D721Med (cell line): ENCODE measurements at places on chromosomes 1 and 21.

GRCh38 chr21:42305707-42306147, 9.5 kb downstream of the TFF3 start:
- no peak for DNase-seq

GRCh38 chr1:6065093-6065858, 19.6 kb downstream of the KCNAB2 start:
- no peak for DNase-seq

- DNase-seq = no peak
Measured at GRCh38 chr1:33692206-33693188, 171.4 kb upstream of the HMGB4 start.

DNA sequence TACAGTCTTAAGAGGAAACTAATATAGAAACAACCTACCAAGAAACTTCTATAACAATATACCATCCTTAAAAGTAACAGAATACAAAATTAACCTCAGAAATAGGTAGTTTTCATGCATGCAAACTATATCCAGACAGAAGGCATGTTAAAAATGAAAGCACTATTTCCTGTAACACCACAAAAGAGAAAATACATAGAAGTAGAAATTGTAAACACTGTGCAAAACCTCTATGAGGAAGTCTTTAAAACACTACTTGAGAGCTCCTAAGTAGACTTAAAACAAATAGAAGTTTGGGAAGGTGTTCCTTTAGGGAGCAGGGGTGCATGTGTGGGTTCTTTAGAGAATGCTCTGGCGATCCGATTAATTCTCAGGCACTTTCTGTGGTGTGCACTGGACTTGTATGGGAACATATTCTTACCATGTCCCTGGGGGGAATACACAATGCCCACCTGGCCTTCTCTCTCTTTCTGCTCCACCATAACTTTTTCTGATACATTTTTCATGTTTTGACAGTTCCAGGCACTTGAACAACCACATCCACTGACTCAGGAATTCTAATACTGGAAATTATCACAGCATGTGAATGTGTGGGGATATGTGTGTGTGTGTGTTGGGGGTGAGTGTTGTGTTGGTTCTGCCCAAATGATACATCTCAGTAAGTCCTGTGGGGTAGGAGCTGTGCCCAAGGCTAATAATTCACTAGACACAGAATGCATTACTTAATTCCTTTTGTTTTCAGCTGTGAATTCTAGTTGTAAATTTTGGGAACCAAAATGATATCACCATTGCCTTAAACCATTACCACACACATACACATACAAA, 866.3 kb upstream of the B3GALT2 start:
- no peak for DNase-seq

DNA sequence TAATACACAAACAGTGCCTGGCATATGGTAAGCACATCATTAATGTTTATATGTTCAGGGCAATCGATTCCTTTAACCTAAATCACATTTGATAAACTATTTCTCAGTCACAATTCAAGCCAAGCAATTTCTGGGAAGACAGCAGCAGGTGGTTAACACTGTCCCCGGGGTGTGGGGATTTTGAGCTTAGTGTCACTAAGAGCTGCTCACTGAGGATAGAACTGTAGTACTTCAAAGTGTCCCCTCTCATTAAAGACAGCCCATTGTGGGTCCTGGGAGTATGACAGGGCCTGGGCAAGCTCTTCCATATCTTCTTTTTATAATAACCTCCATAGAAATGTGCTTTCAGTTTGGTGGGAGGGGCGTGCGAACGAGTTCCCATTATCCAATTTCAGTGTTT, 8.4 kb upstream of the GALNT2 start:
- peak; percentile 58 for DNase-seq

GRCh38 chr1:83959824-83960498, 39.0 kb downstream of the TTLL7 start:
- no peak for DNase-seq

GRCh38 chr1:230972855-230973271, 5.8 kb downstream of the TTC13 start:
- DNase-seq = no peak

GRCh38 chr1:39691383-39692151, at the start of gene HPCAL4:
Gene HPCAL4 (minus strand): TSS chr1:39691433. CDS start chr1:39684603, 6,830 bp downstream.
- peak; percentile 76 for DNase-seq

DNA sequence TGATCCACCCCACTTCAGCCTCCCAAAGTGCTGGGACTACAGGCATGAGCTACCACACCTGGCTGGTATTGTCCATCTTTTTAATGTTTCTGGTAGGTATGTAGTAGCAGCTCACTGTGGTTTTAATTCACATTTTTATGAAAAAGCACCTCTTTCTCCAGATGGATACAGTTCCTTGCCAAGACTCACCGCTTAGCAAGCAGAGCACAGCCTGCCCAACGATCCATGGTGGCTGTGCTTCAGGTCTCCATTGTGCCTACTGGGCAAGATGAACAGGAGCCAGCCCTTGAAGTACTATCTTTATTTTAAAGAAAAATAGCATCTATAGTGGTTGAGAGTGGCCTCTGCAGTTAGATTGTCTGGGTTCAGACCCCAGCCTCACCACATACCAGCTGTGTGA, 37.6 kb upstream of the GRHL3 start:
- no peak for DNase-seq

DNA sequence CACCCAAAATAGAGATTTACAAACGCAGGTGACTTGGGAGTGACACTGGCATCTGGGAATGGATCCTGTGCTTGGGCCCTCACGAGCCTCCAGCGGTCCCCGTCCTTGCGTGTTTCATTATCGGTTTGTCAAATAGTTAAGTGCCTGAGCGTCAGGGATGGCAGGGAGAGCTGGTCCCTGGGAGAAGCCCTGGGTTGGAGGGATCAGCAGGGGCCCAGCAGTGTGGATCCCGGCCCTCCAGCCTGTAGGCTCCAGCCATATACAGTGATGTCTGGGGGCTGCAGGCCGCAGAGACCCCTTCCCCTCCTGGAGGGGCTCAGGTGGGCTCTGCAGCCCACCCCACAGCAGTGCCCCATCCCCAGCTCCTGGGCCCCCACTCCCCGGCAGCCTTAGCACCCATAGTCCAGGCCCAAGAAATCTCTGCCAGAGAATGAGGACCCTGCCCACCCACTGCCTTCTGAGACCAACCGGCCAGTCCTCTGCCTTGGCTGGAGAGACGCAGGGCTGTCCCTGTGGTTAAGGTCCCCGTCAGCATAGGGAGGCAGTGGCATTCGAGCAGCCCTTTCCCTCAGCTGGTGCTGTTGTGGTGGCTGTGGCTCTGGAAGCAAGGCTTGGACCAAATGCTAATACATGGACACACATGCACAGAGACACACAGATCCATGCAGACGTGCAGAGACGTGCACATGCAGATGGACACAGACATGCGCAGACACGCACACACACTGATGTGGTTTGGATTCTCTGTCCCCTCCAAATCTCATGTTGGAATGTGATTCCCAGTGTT, 2.4 kb upstream of the SLC19A1 start:
- DNase-seq = no peak

DNA sequence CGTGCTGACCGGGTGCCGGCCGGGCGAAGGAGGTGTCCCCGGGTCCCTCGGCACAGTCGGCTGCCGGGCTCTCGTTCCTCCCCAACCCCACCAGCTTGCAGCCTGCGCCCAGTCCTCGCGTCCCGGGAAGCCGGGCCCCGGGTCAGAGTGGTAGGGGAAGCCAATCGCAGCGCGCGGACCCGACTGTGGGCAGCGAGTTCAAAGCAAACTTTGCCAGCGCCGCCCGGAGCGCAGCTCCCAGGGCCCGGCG, 328 bp downstream of the MYCL start:
- no peak for DNase-seq

- no peak for DNase-seq
Measured at GRCh38 chr21:34156957-34157356, 83.6 kb downstream of the MRPS6 start.

- no peak for DNase-seq
Measured at GRCh38 chr1:4825800-4826450, 171.5 kb downstream of the AJAP1 start.

DNA sequence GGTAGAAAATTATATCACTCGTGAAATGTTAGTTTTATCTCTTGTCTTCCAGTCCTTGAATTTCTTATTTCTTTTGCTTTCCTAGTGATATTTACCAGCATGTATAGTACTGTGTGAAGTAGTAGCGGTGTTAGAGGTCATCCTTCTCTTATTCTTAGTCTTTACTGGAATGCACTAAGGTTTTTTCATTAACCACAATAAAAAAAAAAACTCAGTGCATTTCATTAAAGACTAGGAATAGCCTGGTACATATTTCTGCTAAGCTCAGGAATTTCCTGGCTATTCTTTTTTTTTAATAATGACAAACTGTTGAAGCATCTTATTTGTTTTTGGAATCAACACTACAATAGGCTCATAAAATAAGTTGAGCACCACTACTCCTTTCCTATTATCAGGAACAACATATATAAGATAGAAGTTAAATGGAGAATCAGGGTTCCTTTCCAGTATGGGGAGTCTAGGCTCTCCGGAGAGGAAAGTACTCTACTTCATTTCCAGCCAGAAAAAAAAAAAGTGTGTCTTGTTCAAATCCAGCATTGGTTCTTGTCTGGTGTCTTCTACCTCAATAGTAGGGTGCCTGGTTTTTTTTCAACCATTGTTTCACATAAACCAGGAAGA, 60.0 kb downstream of the TNFSF18 start:
- no peak for DNase-seq

DNA sequence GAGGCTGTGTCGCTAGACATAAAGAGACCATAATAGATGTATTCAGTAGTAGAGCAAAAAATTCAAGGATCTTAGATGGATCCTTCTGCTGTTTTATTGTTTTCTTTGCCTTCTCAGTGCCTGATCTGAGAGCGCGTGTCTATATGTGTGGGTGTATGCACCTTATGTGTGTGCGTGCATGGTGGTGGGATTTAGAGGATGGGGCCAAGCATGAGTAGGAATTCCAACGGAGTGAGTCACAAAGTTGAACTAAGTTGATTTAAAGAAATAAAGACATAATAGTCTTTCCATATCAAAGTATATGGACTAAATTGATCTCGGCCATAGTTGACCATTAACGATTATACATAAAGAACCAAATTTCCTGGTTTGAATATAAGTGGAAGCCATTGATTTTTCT, 178.7 kb downstream of the CYYR1 start:
- DNase-seq = no peak

GRCh38 chr1:117930173-117930447, 571 bp downstream of the WDR3 start:
- DNase-seq = no peak

DNA sequence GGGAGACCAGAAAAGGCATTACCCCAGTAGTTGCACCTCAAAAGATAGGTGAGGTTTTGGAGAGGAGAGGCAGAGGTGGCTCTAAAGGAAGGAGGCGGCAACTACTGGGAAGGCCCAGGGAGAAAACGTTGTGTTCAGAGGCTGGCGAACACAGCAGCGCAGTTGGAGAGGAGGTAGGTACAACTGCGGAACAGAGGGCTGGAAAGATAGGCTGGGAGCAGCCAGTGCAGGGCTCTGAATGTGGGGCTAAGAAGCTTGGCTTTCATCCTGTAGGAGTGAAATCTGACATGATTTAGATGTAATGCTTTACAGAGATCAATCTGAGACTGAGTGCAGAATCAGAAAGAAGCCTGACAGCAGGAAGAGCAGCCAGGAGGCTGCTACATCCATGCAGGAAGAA, 13.0 kb downstream of the RIMS3 start:
- no peak for DNase-seq

- DNase-seq = peak; percentile 6
Measured at GRCh38 chr1:16724718-16725438, 15.4 kb upstream of the RNU1-4 start.

- DNase-seq = no peak
Measured at GRCh38 chr1:92134331-92134730, 54.2 kb downstream of the BTBD8 start.

GRCh38 chr1:1081311-1082238, 7.5 kb upstream of the RNF223 start:
- no peak for DNase-seq

DNA sequence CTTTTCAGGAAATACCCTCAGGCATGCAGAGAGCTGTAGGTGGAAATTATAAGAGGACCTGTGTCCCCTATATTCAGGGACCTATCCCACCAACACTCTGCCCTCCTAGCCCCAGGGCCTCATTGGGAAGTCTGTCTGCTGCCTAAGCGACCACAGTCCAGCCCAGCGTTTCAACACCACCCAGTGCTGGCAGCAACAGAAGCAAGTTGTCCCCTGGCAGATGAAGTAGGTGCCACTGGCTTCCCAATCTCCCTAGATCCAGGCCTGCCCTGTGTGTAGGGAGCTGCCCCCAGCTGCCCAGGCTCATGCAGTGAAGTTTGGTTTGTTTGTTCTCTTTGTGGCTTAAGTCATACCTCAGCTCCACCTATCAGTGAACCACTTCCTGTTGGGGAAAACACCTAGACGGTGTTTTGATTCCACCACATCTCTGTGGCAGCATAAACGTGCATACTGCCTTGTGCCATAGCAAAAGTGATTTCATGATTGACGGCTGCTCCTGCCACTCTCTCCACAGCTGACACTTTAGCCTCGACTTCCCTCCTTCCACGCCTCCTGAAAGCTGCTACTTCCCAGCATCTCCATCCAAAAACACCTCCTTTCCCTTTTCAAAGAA, 8.1 kb upstream of the LEFTY1 start:
- DNase-seq = no peak

DNA sequence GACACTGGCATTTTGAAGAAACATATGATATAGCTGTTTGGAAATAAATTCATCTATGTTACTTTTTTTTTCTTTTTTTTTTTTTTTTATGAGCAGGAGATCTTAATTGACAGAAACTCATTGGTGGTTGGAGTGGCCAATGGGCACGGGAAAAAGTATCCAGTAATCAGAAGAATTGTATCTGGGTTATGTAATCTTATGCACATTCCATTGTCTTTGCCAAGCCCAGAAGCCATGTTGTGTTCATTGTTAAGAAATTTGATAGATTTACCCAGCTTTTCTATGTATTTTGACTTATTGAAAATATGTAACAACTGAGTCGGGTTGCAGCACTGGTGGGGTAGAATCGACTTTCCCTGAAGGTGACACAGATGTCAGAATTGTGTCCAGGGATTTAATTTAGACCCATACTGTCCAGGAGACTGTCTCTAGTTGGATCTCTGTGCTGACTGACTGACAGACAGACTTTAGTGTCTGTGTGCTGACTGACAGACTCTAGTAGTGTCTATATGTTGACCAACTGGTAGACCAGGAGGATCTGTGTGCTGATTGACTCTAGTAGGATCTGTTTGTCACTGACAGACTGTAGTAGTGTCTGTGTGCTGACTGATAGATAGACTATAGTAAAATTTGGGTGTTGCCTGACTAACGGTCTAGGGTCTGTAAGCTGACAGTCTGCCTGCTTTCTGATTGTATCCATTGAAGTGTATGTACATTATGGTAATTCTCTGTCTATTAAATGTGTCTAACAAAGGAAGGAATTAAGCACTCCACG, 12.3 kb upstream of the C4BPB start:
- no peak for DNase-seq

GRCh38 chr1:103211073-103211472, 102.8 kb upstream of the COL11A1 start:
- DNase-seq = no peak

DNA sequence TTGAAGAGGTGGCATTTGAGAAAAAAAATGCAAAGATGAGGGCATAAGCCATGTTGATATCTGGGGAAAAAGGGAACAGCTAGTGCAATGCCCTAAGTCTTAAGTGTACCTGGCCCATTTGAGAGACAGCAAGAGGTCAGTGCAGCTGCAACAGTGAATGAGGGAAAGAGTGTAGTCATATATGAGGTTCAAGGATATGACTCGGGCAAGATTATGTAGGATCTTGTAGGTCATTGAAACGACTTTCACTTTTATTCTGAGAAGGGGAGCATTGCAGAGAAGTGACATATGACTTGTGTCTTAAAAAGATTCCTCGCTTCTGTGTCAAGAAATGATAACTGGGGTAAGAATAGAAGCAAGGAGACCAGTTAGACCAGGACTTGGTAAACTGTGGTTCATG, 31.0 kb downstream of the NTMT2 start:
- DNase-seq = no peak

- DNase-seq = no peak
Measured at GRCh38 chr1:67793562-67793961, 39.7 kb downstream of the GNG12 start.
